ENCODE measurements at places on chromosomes 1 and 21.

- DNase-seq, result no peak
Measured at GRCh38 chr21:32562915-32563314, 22.4 kb downstream of the TCP10L start.

DNA sequence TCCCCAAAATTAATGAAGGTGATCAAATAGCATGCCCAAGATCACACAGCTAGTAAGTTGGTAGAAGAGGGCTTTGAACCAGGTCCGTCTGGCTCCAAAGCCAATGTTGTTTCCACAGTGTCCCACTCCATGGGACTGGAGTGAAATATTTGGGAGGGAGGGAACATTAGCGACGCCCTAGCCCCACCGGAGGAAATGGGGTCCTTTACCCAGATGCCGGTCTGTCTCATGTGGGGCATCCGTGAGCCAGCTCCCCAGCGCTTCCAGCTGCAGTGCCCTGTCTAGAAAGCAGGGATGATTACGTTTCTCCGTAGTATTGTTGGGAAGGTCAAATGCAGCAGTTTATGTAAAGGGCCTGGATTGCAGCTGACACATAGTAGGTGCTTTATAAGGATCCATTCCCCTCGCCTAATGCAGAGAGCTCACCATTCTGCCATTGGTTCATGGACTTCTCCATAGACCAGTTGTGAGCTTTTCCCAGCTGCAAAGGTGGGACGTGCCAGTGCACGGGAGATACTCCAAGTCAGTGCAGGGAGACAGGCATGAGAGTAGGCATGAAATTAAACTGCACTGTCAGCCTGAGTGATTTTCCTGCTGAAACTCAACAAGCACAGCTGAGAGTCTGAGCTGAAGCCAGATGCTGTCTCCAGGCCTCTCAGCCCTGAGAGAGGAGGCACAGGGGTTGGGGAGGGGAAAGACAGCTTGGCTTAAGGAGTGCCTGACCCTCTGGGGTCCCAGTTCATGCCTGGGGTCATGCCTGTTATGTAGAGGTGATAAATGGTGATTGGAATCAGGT lies 24.7 kb downstream of the QSOX1 start:
- no peak for DNase-seq

GRCh38 chr1:160644399-160644798 lies 2.4 kb downstream of the SLAMF1 start:
- DNase-seq, result no peak

- DNase-seq, result no peak
Measured at GRCh38 chr1:89331890-89332289, 32.0 kb upstream of the GBP6 start.

- DNase-seq, result no peak
Measured at GRCh38 chr1:91122106-91122717, 100.4 kb upstream of the ZNF644 start.

- DNase-seq, result no peak
Measured at GRCh38 chr1:3908886-3909517, 8.9 kb upstream of the C1orf174 start.

GRCh38 chr1:161733526-161733925 lies 12.2 kb downstream of the FCRLB start:
- peak; percentile 79 for DNase-seq

DNA sequence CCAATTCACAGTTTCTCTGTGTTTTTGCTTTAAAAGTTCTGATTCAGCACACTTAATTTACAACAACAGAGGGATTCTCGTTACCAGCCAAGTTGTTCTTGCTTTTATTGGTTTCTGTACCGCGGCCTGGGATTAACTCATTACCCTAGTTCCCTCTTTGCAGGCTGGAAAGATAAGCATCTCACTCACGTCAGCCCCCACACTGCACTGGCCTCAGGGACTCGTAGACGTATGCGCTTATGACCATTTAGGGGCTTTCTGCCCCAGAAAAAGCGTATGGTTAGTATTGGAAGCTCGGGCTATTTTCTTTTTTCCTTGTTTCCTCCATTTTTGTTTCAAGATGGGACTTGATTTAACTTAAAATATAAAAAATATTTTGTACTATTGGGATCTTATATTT lies 76.0 kb downstream of the POFUT2 start:
- no peak for DNase-seq

DNA sequence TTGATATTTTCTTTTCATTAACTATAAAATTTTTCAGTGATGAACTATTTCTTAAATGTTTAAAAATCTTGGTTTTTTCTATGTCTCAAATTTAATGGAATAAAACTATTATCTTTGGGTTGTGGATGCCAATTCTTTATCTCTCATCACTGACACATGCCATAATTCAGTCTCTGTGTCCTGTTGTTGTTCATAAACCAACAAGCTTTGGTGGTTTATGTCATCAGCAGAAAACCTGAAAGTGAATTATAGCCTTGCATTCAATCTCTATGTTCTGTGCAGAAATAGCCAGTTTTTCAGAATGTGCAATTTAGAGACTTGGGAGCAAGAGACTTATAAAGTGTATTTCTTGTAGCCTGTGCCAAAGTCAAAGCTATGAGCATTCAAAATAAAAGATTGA lies 462.6 kb upstream of the ADGRL4 start:
- no peak for DNase-seq

DNA sequence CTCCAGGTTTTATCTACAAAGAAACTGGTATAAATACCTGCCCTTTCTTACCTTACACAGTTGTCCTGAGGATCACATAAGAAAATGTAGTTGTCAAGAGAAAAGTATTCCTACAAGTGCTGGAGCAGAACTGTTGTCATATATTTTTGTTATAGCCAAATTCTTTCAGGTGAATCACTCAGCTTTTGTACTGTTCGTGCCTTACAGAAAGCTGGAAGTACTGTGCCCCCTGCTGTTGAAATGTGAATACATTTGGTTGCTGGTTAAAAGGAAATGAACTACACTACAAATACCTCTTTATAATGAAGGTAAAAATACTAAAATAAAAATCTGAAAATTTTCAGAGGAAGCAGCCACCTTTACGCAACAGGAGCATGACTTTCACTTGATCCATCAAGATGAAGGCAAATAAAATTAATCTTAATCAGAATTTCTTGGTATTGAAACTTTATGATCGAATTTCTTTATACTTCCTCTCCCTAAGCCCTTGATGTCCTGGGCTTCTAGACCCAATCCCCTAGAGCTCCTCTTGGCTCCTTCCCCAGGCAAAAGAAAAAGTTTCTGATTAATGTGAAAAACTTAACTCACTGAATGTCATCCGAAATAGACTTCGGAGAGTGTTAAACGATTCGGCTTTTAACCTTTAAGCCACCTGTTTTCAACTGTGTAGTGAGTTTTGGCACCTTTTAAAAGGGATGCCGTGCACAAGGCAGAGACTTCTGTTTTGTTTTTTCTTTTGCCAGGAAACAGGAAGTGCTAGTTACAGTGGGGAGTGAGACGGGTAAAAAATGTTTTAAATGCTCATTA lies 12.5 kb downstream of the CHML start:
- DNase-seq, result peak; percentile 42

DNA sequence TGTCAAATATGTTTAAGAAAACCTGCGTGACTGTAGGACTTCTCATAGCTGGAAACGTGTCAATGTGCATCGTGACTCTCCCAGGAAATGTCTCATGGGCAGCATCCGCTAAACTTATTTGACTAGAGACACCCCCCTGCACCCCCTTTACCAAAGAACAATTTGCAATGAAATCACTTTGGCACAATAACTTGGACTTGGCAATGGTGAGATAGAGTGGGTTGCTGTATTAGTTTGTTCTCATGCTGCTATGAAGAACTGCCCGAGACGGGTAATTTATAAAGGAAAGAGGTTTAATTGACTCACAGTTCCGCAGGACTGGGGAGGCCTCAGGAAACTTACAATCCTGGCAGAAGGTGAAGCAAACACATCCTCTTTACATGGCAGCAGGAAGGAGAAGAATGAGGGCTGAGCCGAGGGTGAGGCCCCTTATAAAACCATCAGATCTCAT lies 13.8 kb downstream of the CLDN14 start:
- DNase-seq, result no peak

DNA sequence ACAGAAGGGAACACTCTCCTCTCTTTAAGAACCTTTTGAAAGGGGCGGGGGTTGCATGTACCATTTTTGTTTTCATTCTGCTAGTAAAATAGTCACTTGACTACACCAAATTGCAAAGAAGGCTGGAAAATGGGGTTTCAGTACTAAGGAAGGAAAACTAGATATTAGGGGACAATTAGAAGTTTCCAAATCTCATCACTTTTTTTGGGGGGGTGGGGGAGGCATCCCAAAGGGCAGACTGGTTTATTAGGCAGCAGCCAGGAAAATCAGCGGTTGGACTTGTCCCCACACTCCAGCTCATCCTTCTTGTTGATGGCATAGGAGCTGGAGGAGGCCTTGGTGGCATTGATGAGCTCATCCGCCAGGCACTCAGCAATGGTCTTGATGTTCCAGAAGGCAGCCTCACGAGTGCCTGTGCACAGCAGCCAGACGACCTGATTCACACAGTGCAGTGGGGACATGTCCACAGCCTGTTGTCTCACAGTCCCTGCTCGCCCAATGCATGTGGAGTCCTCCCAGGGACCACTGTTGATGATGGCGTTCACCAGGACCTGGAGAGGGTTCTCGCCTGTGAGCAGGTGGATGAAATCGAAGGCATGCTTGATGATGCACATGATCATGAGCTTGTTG lies 1.7 kb upstream of the TMEM50B start:
- DNase-seq, result no peak

GRCh38 chr1:230303069-230303468 lies 123.1 kb downstream of the PGBD5 start:
- no peak for DNase-seq

- no peak for DNase-seq
Measured at GRCh38 chr1:175630076-175630475, 113.3 kb downstream of the TNR start.

Data from fibroblast of skin of left quadriceps (primary cell).